ENCODE measurements at places on chromosomes 1 and 21.

- DNase-seq, result peak; percentile 5
Observed at GRCh38 chr1:44406737-44407429, 1.8 kb downstream of the RNF220 start.

- DNase-seq, result no peak
Observed at GRCh38 chr21:34590520-34590919, 24.4 kb downstream of the RCAN1 start.

DNA sequence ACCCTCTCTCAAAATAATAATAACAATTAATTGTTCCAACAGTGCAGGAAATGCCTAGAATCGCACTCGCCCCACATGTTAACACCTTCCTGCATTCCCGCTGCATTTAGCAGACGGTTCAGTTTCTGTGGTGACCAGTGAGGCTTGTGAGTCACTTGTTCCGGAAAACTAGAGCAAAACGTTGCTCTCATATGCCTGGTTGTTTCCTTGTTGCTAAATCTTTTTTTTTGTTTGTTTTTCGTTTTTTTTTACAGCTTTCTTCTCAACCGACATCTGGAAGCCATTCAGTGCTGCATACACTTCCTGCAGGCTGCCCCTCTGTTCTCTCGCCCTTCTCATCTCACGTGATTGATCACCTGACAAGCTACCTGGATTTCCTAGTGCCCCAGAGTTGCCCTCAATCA, 56.9 kb upstream of the TMPRSS2 start:
- DNase-seq, result peak; percentile 17

DNA sequence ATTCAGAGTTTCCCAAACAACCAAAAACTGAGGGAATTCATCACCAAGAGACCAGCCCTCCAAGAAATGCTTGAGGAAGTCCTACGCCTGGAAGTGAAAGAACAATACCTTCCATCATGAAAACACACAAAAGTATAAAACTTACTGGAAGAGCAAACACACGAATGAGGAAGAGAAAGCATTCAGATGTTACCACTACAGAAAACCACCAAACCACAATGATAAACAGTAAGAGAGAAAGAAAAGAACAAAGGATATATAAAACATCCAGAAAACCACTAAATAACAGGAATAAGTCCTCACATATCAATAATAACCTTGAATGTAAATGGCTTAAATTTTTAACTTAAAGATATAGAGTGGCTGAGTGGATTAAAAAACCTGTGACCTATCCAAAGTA, 58.5 kb upstream of the BCL10 start:
- no peak for DNase-seq

GRCh38 chr1:58620259-58620658, 43.2 kb upstream of the TACSTD2 start:
- DNase-seq, result no peak

GRCh38 chr1:53381790-53382401, 54.0 kb upstream of the LRP8 start:
- DNase-seq, result no peak

DNA sequence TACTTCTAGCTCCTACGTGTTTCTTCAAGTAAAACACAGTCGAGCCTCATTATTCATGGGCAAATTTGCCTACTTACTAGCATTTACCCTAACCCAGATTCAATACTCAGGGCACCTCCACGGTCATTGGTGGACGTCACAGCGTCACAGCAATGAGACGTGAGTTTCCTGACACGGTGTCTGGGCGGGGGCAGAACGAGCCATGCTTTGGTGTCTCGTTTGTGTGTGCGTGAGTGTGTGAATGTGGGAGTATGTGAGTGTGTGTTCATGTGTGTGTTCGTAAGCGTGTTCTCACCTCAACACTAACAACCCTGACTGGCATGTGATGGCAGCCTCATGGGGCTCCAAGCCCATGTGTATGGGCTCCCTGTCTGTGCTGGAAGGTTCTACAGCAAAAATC, 17.5 kb upstream of the COL18A1 start:
- DNase-seq, result no peak

- no peak for DNase-seq
Observed at GRCh38 chr1:199312626-199313025, 673.8 kb downstream of the PTPRC start.

- DNase-seq, result no peak
Observed at GRCh38 chr1:155555915-155556314, 6.7 kb downstream of the ASH1L start.

DNA sequence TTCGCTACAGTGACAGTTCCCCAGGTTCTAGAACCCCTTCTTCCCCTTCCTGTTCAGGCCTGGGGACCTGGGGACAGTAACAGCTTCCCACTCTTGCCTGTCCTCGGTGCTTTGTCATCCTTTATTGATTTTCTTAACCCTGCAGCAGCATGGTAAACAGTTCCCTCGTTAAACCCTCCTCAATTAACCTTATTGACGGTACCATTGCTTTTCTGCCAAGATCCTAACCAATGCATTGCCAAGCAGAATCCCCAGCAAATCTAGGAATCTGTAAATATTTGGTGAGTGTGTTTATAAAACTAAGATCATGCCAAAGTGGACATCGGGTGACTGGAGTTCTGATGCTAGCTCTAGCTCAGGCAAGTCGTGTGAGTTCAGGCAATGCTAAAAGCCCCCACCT, 99.6 kb upstream of the KAZN start:
- DNase-seq, result no peak

DNA sequence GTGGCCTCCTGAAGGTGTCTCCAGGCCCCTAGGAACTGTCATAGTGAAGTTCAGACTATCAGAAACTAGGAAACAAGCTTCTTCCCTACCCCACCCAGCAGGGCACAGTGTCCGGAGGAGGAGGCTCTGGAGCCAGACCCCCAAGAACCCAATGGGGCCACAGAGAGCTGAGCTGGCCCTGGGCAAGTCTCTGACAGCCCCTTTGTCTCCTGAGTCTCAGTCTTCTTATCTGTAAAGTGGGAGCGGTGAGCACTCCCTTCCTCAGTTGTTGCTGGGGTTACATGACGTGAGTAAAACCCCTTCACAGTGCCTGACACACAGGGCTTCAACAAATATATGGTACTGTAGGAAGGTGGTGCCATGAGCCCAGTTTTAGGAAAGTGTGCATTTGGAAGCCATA, 675.8 kb downstream of the MATN1 start:
- DNase-seq, result no peak

DNA sequence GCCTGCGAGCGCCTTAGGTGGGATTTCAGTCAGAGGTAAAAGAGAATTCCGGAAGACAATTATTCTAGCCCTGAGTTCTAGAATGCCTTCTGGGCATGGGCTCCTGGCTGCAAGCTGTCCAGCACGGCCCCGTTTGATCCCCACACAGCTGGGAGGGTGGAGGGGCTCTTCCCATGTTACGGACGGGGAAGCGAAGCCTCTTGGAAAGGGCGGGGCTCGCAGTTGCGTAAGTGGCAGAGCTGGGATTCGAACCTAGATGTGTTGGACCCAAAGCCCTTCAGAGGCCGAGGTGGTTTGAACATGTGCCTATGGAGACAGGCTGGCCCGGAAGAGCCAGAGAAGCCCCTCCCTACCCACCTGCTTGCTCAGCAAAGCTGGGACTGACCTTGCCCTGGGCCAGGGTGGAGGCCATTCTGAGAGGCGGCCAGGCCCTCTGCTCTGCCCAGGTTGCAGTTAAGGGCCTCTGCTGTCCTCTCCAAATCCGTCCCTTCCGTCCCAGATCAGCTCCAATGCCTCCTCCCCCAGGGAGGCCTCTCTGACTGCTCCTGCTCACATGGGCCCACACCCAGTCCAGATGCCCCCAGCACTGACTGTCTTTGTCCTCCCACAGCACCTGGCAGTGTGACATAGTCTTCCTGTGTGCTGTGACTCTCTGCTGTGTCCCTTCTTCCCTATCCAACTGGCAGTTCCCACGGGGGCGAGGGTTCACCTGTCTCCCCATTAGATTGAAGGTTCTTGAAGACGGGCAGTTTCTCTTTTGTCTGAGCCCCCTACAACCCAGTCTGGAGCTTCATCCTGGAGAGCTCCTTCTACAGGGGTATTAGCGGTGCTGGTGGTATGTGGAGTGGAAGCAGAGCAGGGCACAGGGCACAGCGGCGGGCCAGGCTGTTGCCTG, 1.2 kb upstream of the HSPB7 start:
- no peak for DNase-seq

GRCh38 chr1:39398278-39399021, 93.0 kb upstream of the BMP8A start:
- DNase-seq, result peak; percentile 47

GRCh38 chr1:71350805-71351204, 270.0 kb upstream of the ZRANB2 start:
- no peak for DNase-seq

DNA sequence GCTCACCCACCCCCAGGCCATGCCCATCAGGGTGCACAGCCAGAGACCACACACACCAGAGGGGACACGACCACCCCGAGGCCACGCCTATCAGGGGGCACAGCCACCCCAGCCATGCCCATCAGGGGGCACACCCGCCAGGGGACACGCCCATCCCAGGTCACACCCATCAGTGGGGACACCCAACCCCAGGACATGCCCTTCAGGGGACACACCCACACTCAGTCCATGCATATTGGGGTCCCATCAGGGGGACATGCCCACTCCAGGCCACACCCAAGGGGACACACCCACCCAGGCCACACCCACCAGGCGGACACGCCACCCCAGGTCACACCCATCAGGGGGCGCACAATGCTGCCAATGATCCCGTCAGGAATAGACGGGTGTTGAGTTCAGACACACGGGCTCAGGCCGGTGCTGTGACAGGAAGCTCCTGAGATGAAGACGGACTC, 20.7 kb downstream of the MCM3AP start:
- DNase-seq, result no peak
